ENCODE measurements at places on chromosomes 2 and 18.
A peak's percentile ranks its signal among the peaks of the same experiment; 100 is the strongest.

- no peak for ATAC-seq
Observed at GRCh38 chr18:62224229-62224628, 37.2 kb downstream of the RELCH start.

GRCh38 chr2:40325116-40325515, 126.8 kb downstream of the SLC8A1 start:
- ATAC-seq = no peak

GRCh38 chr2:57177176-57177575, 869.4 kb upstream of the VRK2 start:
- ATAC-seq = no peak

DNA sequence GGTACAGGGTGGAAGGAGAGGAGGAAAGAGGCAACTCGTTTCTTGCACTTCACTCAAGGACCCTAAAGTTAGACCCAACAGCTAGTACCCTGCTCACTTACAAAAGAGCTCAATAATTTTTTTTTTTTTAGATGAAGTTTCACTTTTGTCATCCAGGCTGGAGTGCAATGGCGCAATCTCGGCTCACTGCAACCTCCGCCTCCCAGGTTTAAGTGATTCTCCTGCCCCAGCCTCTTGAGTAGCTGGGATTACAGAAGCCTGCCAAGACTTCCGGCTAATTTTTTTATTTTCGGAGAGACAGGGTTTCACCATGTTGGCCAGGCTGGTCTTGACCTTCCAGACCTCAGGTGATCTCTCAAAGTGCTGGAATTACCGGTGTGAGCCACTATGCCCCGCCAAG, 4.1 kb downstream of the ASB3 start:
- ATAC-seq = no peak

- ATAC-seq = peak; percentile 20
Observed at GRCh38 chr2:67872481-67872880, 190.3 kb downstream of the C1D start.

DNA sequence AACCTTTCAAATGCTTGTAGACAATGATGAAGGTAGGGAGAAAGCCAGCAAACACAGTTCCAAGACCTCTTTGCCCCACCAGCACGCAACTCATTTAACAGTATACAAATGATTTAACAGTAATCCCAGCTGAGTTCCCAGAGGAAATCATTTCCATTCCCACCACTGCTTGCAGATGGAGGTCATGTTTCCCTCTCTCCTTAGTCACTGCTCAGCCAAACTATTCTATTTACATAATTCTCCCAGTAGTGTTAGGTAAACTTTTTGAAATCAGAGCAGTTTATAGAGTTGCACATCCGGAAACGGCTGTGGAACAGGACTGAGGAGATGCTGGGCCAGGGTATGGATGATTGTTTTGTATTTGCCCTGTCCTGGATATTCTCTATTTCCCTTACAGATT, 328.5 kb downstream of the FIGN start:
- peak; percentile 79 for ATAC-seq
